ENCODE measurements at places on chromosomes 2 and 18.

DNA sequence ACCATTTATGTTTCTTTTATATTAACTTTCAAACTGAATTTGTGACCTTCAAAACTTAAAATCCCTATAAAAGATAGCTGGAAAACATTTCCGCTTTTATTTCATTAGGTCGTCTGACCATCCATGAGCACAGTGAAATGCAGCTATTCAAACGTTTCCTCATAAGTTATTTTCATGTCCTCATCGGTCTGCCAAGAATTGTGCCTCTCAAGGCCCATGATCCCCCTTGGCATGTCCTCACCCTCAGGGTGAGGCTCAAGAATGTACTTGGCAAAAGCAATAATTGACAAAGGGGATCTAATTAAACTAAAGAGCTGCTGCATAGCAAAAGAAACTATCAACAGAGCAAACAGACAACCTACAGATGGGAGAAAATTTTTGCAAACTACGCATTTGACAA, 12.4 kb downstream of the SLC66A2 start:
- no peaks in the 10 kb centered on the region for H3K27me3 ChIP-seq
- H3K4me1 ChIP-seq, result peaks cover 6% of the 10 kb centered on the region
- H3K4me3 ChIP-seq, result no peak overlapping the region

DNA sequence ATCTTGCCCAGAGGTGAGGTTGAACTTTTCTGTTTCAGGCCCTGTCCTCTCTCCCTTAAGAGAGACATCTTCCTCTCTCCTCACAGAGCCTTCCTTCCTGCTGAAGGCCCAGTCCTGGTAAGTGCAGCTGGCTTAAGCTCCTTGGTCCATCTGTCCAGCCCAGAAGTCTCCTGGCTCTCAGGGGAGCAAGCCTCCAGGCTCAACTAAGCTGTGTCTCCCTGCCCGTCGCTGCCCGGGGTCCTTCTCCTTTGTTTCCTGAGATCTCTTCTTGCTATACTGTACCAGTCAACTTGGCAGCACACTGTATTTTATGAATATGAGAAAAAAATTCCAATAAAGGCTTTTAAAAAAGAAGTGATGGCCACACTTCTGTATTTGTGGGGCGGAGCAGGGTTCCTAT, 77.4 kb downstream of the KCNF1 start:
- H3K4me1 ChIP-seq, result no peaks in the 10 kb centered on the region
- H3K27me3 ChIP-seq, result no peaks in the 10 kb centered on the region
- no peak for DNase-seq
- H3K27ac ChIP-seq, result no peak overlapping the region
- H3K36me3 ChIP-seq, result no peaks in the 10 kb centered on the region

DNA sequence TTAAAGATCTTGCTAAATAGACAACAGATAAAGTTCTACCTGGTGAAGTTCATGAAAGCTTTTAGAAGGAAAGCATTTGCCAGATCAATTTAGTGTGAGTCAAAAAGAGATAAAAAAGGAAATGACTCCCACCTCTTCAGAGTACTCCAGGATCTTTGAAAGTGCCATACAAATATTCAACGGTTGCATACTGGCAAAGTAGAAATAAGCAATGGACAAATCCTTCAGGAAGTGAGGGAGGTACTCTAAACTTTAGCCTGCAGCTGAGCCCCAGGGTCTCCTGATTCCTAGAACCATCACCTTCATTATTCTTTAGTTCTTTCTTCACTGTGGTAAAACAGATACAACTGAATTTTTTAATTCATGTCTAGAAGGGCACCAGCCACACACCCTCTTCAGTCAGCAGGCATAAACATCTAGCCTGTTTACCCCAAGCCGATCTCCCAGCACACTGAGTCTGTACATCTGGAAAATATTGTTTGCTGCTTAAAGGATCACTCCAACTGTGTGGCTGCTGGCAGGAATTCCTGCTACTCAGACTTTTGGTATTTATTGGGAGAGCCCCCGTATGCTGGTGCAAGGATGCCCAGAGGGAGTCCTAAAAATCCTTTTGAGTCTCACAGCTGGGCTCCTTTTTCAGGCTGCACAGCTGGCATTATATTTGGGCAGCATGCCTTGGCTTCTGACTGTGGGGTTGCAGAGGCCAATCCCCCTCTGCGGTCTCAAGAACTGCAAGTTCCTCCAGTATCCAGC, 72.3 kb upstream of the SESTD1 start:
- no peak overlapping the region for H3K4me3 ChIP-seq
- H3K36me3 ChIP-seq, result no peaks in the 10 kb centered on the region
- no peaks in the 10 kb centered on the region for H3K4me1 ChIP-seq
- no peak overlapping the region for H3K27ac ChIP-seq
- DNase-seq, result no peak
- no peaks in the 10 kb centered on the region for H3K27me3 ChIP-seq

DNA sequence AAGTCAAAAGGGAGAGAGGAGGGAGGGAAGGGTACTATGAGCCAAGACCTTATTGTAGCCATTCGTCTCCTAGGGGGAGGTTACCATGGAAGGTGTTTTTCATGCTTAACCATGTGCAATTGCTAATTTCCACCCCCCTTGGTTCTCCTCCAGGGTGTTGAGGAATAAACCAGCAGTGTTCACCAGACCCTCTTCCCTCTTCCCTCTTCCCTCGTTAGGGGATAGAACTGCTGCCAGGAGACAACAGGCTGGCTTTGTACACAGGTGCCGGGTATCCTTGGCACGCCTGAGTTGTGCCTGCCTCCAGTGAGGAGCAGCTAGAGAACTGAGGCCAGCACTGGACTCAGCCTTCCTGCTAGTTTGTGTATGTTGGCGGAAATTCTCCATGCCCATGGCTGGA, 41.1 kb upstream of the ARL5A start:
- H3K27ac ChIP-seq, result no peak overlapping the region
- H3K27me3 ChIP-seq, result no peaks in the 10 kb centered on the region
- no peak for DNase-seq
- H3K4me1 ChIP-seq, result no peaks in the 10 kb centered on the region
